CD4-positive, alpha-beta T cell treated with Interleukin-17A for 1 hour (primary cell): ENCODE measurements at places on chromosomes 6 and 20.

DNA sequence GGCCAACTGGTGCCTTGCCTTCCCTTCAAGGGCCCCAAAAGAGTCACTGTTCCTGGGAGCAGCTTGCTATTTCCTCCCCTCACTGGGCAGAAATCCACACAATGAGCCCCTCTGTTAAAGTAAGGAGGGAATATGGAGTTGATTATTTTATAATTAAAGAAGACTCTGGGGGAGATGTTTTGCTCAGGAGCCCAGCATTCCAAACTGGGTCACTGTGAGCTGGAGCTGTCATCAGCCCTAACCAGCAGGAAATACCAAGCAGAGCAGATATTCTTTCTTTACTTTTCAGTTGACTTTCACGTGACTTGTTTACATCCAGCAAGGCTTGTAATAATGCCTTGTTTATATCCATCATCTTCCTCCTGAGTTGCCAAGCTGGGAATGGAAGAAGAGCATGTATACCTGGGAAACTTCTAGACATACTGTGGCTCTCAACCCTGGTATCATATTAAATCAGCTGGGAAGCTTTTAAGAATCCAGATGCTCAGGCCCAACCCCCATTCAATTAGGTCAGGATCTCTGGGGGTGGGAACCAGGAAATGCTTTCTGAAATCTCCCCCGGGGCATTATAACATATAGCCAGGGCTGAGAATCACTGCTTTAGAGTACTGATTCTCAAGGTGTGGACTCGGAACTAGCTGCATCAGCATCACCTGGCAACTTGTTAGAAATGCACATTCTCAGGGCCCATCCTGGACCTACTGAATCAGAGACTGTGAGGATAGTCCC is 175.6 kb upstream of the MYLIP start:
- no peak for DNase-seq

DNA sequence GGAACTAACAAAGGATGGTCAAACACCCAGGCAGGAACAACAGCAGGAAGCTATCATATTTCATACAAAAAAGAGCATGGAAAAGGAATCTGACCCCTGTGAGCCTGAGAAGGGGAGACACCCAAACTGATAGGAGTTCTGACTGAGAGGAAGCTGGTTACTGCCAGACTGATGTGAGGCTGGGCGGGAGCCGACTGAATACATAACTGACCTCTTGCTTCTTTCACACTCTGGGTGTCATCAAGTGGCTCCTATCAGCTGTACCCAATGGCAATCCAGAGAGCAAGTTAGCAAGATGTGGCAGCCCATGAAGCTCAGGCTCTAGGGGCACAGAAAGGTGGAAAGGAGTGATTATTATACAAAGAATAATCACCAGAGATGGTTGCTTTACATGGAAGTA is 795.1 kb upstream of the HS3ST5 start:
- no peak for DNase-seq

GRCh38 chr6:101607111-101607690 is 213.7 kb downstream of the GRIK2 start:
- no peak for DNase-seq

GRCh38 chr20:8578161-8578865 is 446.2 kb downstream of the PLCB1 start:
- DNase-seq: no peak

- no peak for DNase-seq
Measured at GRCh38 chr6:17865798-17866725, 121.4 kb downstream of the KIF13A start.

GRCh38 chr6:141963543-141964295 is 169.0 kb upstream of the GJE1 start:
- DNase-seq: no peak

DNA sequence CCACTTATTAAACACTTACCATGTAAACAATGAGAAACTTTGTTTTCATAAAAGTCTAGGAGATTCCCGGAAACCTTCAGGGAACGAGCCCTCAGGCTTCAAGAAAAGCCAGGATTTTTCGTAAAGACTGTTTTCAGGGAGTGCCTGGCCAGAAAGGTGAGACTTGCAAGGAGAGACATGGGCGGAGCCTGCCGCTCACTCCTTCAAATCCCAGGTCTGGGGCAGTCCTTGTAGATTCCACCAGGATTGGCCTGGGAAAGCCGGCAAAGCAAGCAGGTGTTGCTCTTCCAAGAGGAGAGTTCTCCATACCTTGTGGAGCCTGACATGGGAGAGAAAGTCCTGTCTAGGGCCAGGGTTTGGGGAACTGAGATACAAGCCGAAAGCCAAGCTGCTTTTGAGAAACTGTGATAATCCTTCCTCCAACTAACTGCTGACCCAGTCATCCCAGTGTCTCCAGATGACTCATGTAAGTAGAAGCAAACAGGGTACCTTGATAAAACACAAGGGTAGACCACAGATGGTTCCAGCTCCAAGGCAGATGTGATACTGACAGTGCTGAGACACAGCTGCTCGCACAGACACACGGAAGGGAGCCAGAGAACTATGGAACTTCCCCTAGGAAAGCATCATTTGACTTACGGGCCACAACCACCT is 69.4 kb upstream of the NAA20 start:
- no peak for DNase-seq

DNA sequence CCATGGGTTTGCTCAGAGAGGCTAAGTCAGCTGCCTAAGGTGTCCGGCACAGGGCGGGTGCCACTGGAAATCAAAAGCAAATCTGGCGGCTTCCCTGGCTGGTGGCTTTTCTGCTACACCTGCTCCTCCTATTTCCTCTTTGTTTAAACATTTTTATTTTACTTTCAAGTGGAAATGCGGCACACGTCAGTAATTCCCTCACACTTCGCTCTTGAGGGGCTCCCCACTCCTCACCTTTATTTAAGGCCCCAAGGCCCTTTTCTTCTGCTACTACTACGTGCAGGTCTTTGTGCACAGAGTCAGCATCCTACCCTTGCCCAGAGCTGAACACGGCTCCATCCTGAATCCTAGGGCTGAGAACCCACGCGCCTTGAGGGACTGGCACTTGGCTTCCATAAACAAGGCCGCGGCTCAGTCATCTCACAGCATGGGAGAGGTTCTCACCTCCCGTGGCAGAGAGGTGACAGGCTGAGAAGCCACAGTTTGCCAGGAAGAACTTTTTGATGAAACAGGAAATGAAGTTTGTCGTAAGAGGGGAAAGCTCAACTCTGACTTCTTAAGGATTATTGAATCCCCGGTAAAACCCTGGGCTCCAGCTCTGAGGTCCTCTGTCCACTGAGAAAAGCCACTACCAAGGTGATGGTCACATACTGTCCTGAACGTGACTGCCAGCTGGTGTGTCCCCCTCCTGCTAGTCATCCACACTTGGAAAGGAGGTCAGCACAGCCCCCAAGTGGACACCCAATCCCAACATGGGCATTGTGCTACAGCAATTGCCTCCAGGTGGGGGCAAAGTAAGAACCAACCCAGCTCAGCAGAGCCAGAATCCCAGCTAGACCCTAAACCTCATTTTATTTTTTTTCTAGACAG is 48.0 kb downstream of the NFATC2 start:
- peak; percentile 46 for DNase-seq

GRCh38 chr6:36314221-36315014 is 22.3 kb downstream of the BNIP5 start:
- no peak for DNase-seq

DNA sequence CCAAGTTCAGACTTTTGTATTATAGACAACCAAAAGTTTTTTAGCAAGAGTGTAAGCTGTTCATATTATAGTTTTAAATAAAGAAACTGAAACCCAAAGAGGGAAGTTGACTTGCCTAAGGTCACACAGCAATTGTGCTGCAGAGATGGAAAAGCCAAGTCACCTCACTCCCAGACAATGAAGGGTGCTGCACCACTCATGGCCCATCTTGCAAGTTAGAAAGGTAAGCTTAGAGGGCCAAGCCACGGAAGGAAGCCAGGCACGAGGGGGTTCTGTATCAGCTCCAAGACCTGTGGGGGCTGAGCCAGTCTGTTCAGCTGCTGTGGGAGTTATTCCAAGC is 860 bp downstream of the DEFB124 start:
- no peak for DNase-seq

GRCh38 chr6:160327981-160328380 is 20.2 kb upstream of the SLC22A3 start:
- DNase-seq: no peak

- DNase-seq: no peak
Measured at GRCh38 chr20:15253431-15253830, 916.0 kb upstream of the FLRT3 start.

GRCh38 chr20:36613974-36614373 is 8.4 kb downstream of the RAB5IF start:
- no peak for DNase-seq

DNA sequence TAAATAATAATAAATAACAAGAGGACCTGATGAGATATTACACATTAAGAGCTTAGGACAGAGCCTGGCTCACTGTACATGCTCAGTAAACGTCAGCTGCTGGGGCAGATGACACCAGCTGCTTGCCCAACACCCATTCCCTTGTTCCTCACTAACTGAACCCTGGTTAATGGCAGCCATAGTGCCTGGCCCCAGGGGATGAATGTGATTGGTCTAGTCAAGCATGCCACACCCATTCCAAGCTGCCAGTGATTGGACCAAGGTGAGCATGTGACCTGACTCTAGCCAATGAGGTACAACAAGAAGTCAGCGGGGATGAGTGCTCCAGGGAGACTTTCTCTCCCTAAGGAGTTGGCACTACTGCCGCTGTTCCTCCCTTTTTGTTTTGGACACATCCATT is 85.1 kb upstream of the PTPN1 start:
- no peak for DNase-seq
